ENCODE measurements at places on chromosomes 16 and 17.

DNA sequence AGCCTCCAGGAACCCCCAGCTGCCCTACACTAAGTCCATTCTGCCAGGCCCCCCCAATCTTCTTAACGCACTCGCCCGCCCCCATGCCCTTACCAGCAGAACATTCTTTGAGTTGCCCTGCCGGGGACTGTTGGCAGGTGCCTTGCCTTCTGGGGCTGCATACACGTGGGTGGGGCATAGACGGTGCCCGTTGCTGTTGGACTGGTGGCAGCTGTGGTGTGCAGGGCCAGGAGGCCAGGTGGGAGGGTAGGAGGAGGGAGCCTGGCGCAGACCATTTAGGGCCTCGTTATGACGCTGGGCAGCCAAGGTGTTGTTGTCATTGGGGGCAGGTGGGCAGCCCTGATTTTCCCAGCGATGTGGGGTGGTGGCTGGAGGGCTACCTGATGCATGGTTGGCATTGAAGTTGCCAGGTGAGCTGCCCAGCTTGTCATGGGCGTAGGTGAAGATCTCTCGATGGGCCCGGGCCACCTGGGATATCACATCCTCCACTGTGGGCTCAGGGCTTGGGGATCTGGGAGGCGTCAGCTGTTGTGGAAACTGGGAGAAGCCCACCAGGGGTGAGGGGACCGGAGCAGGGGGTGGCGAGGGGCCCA, 4.9 kb downstream of the NR1D1 start:
- DNase-seq, result no peak

DNA sequence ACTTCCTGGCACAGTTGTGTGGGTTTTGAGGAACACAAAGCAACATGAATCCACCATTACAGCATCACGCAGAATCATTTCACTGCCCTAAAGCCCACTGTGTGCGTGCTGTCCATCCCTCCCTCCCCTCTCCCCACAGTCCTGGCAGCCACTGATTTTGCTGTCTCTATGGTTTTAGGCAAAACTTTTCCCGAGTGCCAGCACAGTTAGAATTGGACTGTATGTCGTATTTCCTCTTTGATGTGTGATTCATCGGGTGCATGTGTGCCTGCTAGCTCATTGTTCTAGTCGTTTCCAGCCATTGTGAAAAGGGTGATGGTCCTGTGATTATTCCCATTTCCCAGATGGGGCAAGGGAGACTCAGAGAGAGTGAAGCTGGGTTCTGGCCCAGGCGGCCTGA, 12.7 kb downstream of the KLHL36 start:
- DNase-seq, result no peak

DNA sequence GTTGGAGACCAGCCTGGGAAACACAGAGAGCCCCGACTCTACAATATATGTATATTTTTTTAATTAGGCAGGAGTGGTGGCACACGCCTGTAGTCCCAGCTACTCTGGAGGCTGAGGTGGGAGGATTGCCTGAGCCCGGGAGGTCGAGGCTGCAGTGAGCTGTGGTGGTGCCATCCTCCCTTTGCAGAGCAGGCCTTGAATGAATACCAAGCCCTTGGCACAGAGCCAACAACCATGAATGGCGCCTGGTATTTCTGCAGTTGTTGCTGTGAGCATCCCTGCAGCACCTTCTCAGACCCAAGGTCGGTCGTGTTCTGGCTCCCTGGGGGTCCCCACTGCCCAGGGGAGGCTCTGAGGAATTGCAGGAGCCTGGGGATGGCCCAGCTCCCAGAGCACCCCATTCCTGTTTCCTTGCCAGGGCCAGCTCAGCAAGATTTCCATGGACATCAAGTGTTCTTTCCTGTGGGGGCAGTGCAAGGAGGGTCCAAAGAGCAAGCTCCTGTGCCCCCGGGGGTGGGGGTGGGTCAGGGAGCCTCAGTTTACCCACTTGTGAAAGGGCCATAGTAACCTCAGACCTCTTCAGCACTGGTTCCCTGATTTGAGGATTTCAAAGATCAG, 25.6 kb upstream of the RMI2 start:
- no peak for DNase-seq

GRCh38 chr16:48546774-48547173, 63.2 kb downstream of the N4BP1 start:
- DNase-seq, result no peak

GRCh38 chr17:57408071-57408811, 151.9 kb downstream of the MSI2 start:
- DNase-seq, result no peak

DNA sequence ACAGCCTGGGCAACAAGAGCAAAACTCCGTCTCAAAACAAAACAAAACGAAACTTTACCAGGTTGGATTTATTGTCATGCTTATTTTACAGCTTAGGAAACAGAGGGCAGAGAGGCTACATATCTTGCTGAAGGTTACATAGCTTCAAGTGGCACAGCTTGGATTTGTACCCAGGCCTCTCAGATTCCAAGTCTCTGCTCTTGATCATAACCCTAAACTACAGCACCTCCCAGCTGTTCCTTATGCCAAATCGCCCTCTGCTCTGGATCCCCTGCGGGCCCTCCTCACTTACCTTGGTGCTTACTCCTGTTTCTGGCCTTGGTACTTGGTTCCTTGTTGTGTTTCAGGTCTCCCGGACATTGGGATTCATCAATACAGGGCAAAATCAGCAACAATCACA, 11.7 kb upstream of the CUEDC1 start:
- no peak for DNase-seq

- DNase-seq, result no peak
Measured at GRCh38 chr16:88058136-88058535, 106.9 kb downstream of the BANP start.

DNA sequence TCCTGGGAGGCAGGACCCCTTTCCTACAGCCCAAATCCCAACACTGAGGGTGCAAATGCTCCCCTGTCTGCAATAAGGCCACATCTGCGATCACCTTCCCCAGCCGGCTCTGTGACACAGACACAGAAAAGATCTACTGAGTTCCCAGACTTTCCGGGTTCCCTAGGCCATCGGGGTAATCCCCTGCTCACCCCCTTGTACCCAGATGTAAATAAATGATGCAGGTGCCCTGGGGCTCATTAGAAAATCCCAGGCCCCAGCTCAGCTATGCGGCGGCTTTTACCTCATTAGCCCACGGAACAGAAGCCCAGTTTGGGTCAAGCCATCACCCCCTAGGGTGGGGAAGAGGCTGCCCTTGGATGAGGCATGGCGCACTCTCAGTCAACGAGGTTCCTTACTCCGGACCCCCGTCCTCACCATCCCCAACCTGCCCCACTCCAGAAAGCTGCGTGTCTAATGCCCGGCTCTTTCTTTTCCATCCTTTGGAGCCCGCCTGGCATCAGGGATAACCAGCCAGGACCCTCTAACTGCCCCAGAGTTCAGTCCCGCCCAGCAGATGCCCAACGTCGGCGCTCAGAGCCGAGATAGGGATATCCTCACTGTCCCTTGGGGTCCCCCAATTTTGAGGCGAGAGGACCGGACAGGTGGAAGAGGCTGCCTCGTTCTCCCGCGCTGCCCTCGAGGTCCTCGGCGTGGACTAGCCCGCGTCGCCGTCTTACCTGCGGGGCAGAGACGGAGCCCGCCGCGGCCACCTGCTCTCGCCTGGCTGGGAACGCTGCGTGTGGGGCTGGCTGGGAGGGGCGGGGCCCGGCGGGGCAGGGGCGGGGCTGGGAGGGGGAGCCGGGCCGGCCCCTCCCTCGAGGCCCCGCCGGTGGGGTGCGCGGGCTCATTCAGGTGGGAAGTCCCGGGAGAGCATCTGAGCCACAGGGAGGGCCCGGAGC, at the start of gene ZNF385C:
Gene ZNF385C, minus strand, starts transcription at position 783 of the 941 bp plus-strand sequence. CDS start 35,417 bp downstream, outside the sequence.
- peak; percentile 53 for DNase-seq

DNA sequence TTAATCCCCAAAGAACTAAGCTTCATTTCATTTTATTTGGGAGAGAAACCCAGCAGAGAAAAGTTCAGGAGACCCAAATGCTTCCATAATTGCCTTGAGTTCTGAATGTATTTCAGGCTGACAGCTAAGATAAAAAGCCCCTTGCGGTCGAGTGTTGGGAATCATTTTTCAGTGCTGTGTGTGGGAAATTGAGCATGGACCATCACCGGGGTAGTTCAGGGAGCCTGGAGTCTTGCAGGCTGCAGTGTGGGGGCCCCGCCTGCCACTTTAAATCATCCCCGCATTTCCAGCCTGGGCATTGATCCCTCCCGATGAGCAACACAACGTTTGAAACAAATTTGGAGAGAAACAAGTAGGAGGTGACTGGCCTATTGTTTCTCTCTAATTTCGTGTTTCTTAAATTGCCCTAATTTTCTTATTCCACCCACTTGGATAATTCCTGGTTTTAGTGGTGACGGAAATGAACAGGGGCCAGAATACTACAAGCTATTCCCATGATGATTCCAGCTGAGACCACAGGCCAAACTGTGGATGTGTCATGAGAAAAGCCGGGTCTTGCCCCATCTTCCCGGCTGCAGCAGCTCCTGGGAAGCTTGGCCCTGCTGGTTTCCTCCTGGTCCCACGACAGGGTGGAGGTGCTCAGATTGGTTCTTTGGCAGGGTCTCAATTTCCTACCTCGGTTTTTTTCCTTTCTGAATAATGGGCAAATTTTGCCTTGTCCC, 75.1 kb downstream of the FOXL1 start:
- DNase-seq, result no peak

DNA sequence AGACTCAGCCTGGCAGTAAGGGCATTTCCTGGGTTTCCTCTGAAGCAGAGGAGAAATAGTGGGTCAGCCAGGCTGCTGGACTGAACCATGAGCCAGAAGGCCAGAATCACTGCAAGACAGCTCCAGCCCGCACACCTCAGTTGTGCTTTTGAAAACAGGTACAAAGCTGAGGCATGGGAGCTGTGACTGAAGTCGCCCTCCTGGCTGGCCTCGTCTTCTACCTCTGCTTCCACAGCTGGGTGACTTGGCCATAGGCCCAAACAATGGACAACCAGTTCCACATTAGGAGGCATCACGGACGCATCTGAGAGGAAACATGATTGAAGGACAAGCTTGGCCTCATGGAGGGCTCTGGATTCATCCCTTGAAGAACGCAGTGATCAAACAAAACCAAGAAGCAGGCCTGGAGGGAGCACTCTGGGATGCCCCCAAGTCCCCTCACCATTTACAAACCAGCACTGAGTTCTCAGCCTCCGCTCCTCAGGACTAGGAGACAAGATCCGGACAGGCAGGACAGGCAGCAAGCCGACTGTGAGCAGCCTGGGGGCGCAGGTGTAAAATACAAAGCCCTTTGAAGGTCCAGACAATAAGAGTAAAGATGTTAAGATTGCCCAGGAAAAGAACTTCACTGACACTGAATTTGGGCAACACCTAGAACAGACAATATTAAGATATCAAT, 68.7 kb downstream of the N4BP1 start:
- no peak for DNase-seq

DNA sequence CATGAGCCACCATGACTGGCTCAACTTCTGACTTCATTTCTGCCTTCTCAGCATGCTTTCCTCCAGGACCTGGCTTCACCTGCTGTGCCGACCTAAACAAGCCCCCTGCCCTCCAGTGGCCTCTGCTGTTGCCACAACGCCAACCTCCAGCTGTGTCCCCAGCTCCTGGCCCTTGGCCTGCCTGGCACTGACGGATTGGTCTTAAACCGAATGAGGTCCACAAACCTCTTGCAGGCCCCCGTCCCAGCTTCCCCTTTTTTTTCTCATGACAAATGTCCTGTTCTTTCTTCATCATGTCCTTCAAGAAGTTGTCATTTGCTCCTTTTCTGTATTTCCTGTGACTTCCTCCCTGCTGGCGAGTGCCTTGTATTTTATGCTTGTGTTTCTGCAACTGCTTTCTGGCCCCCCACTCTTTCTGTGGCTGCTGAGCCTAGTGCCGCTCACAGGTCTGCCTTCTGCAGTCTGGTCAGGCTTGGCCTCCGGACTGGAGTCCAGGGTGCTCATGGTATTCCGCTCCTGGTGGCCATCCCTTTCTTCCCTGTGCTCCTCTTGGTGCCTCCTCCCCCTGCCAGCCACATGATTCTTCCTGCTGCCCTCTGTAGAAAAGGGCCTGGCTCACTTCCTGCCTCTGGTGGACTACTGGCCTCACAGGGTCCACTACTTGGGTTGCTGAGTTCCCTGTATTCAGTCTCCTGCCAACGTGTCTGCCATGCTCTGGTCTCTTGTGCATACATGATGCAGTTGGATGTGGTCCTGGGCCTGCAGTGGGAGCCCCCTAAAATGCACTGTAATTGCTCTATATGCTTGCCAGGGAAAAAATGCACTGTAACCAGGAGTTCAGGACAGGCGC, 2.9 kb downstream of the ATP6V0C start:
- DNase-seq, result no peak

GRCh38 chr16:66851166-66851964, 7.2 kb downstream of the CA7 start:
- DNase-seq, result no peak

GRCh38 chr17:66848496-66848895, 13.6 kb downstream of the CACNG5 start:
- DNase-seq, result no peak
